Stimulated activated naive CD8-positive, alpha-beta T cell treated with anti-CD3 and anti-CD28 coated beads, Interleukin-15, amount 100 ng/mL, for 72 hours (primary cell): ENCODE measurements at places on chromosomes 3 and 15.

DNA sequence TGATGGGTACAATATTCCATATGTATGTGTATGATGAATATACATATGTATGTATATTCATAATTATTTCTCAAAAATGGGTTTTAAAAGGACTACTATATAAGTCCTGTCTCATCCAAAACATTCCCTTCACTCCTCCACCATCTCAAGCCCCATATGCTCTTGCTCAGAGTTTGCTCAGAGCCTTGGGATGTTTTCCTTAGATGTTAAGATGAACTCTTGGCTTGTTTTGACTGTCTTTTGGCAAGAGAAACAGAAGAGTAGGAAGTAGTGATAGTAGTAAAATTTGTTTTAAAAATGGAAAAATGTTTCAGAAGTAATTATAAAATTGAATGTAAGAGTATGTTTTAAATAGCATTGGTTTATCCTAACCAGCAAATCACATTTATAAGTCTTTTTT is 6.2 kb upstream of the EPHA3 start:
- no peak for DNase-seq

DNA sequence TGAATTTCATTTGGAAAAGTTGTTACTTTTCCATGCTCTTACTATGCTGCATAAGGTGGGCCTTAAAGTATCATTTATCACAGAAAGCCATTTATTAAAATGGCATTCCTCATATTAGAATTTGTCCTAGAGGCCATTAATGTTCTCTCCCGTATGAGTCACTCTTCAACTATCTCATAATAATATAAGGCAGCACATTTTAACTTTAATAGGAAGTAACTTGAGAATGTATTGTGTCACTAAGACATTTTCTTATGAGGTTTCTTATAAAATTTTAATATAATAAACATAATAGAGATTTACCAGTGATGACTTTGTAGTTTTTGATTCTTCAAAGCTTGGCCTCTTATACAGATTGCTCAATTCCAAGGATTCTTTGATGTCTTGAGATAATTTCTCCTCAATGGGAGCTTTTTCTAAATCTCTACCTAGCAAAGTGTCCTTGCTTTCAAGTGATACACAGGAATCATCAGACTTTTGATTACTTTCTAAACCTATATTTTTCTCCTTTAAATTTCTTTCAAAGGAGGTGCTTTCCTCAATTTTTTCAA is 74.7 kb downstream of the ZBBX start:
- no peak for DNase-seq

DNA sequence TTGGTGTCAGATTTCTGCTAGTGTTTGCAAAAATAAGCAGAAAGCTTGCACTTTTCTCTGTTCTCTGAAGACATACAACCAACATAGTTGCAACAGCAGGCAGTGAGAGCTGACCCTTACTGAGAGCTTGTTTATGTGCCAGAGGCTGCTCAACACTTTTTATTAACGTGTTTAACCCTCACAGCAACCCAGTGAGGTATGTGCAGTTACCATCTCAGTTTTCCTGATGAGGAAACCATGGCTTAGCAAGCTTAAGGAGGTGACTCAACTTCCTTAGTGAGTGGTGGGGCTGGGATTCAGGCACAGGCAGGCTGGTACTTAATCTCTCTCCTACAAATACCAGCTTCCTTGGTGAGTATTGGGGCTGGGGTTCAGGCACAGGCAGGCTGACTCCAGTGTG is 158.1 kb upstream of the CTDSPL start:
- DNase-seq, result no peak

- DNase-seq, result no peak
Measured at GRCh38 chr15:76566276-76566675, 229.7 kb downstream of the ISL2 start.

GRCh38 chr3:159844801-159845261 is 143.8 kb upstream of the IL12A start:
- DNase-seq, result no peak

DNA sequence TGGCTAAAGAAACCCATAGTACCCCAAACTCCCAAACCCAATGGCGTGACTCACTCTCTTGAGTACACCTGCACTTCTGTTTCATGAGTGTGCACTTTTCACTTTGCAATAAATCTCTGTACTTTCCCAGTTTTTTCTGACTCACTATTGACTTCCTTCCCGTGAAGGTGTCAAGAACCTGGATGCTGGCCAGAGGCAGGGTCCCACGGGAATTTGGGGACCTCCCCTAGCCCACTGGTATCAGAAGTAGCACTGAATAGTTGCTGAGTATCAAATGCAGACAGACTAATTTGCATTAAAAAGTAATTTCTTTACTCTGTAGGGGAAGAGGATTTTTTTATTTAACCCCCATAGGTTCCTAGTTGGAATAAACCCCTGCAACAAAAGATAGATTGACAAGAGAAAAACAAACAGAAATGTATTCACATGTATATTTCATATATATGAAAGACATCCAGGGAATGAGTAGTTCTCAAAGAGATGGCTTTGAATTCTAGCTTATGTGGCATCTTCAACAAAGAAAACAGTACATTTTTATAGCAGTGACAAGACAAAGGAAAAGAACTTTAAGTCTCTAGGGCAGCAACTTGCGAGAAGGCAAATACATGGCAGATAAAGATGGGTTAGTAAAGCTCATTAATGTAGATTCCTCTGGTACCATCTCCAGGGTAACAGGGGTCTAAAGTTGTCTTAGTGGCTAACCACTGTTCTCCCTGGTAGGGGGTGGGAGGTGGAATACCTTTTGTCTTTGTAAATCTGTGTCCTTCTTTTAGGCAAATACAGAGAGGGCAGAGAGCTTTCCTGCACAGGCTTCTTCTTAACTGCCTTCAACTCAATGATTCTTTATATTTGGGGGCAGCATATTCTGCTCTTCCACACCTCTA is 385.5 kb upstream of the PDZRN3 start:
- no peak for DNase-seq

DNA sequence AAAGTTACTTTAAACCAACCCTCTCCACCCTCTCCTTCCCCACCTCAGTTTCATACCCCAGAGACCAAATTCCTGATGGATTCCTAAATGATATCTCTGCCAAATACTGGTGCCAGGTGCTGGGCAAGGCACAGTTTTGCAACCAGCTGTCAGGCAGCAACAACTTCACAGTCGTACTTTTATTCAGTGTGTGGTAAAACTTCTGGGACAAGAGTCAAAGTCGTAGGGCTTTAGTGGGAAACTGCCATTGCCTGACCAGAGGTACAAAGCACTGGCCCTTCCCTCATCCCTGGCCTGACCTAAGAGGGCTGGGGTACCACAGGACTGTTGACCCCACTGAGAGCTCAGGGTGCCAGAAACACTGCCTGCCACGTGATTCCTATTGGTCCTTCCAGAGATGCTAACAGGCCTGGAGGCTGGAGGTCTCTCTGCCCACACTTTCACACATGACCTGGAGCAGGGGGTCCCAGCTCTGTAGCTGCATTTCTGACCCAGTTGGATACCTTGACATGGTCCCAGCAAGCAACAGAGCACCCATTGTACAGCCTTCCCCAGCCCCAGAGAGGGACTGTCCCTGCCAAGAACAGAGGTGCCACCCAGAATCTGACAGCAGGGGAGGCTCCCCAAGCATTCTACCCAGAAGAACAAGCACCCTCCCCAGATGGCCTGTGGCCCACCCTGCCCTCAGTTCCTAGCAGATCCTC is 59.9 kb downstream of the LIPC start:
- DNase-seq, result no peak

DNA sequence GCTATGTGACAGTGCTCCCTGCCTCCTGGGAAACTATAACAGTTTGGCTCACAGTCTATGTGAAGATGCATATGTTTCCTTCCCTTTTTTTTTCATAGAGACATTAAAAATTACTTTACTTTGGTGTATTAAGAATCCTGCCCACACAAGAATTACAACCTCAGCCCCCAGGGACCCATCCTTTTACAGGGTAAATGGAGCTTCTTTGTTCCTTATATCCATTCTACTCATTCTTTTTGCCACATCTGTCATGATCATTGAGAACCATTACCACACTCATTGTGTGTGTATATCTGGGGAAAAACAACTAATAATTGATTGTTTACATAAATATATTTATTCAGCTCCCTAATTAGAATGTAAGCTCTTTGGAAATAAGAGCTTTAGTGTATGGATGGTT is 157.4 kb downstream of the SSR3 start:
- no peak for DNase-seq

DNA sequence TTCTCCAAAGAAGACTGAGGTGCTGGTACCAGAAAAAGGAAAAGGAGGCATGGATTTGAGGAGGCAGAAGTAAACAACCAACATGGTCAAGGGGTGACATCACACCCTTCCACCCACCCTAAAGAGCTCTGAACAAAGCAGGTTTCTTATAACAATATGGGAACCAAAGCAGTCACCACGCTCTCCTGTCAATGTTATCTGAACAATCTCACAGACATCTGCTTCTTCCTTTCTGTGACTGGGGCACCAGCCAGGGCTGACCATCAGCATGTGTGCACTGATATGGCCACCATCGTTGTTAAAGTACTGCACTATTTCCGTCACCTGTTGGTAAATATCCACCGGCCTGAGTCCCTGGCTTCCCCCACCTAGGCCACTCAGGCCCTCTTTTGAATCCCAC is 252.9 kb downstream of the SHQ1 start:
- no peak for DNase-seq

DNA sequence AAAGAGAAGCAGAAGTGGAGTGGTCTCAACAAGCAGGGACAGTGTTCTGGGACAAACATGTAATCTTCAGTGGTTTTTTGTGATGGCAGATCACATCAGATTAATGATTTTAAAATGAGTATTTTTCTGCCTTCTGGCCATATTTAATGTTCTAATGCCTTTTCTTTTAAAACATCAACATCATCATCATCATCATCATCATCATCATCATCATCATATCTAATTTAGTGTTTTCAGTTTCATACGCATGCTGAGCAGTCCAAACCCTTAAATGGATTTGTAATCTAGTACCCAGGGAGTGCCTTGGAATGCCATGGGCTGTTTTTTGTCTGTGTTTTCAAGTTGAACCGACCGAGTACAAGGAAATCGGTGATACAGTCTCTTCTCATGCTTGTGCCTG is 68.9 kb downstream of the CACNA2D3 start:
- no peak for DNase-seq

- no peak for DNase-seq
Measured at GRCh38 chr3:12807066-12807465, 10.6 kb downstream of the CAND2 start.

DNA sequence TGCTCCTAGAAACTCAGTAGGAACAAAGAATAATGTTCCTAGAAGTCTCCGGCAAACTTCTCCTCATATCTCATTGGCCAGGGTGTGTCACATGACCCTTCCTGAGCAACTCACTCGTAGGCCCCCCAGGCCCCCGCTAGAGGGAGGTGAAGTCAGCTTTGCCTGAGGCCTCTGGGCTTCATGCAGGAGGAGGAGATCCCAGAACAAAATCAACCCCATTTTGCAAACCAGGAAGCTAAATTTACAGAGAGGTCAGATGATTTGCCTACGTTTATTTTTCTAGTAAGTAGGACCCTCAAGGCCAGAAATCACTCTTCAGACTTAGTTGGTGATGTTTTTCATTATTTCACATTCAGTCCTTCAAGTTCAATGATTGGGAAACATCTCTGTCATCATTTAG is 99.1 kb downstream of the SSR3 start:
- DNase-seq, result no peak

- DNase-seq, result no peak
Measured at GRCh38 chr3:125024817-125025216, 31.0 kb downstream of the HEG1 start.

DNA sequence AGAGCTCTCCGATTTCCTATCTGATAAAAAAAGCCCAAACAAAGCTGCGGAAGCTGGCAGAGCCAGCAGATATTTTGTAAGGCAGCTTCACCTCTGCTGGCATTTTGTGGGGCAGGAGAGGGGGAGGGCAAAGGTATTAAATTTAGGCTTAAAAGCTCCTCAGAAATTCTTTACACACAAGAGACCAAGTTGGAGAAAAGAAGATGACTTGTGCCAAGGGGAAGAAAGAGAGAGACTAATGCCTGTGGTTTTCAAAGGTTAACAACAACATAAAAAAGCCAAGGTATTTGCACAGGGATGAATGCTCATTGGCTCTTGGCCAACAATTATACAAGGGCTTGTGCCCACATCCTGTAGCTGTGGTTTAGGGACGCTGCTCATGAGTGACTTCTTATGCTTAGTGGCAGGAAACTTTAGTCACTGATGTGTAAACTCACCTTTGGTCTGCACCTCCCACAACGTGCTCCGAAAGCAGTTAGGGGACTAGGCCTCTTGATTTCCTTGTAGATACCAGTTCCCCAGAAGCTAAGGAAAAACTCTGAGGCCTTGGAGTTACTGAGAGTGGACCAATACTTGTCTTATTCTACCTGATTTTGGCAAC is 152.9 kb downstream of the TPRG1 start:
- peak; percentile 71 for DNase-seq

GRCh38 chr3:175046601-175047000 is 187.5 kb downstream of the NAALADL2 start:
- DNase-seq, result no peak

- no peak for DNase-seq
Measured at GRCh38 chr15:29128671-29129070, 141.0 kb downstream of the NSMCE3 start.

- DNase-seq, result no peak
Measured at GRCh38 chr15:41993472-41994170, 21.3 kb upstream of the EHD4 start.

- no peak for DNase-seq
Measured at GRCh38 chr3:116340680-116341216, 104.5 kb downstream of the LSAMP start.

DNA sequence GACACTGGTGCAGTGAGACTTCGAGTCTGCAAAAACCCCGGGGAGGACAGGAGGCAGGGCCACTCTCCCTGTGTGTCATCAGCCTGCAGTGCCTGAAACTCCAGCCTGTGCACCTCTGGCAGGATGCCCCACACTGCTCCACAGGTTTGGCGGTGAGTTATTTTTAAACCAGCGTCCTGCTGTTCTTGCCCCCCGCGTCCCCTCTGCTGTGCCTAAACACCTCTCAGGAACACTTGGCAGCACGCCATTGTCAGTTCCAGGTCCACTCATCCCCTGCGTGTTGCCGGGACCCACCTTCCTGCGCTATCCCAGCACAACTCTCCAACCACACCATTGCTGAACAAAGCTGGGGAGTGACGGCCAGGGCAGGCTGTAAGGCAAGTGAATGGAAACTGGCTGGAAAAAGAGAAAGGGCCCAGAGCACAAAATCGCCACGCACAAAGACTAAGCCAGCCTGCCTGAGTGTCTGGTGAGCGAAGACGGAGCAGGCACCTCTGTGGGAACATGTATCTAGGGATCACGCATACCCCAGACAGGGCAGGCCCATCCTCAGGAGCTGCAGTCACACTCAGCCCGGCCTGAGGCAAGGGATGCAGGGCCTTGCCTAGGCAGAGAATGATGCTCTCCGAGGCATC is 3.1 kb upstream of the PLA2G4F start:
- no peak for DNase-seq

- DNase-seq, result no peak
Measured at GRCh38 chr3:26437678-26438077, 184.9 kb upstream of the LRRC3B start.
